Fibroblast of skin of right quadriceps (primary cell): ENCODE measurements at places on chromosomes 3 and 15.

DNA sequence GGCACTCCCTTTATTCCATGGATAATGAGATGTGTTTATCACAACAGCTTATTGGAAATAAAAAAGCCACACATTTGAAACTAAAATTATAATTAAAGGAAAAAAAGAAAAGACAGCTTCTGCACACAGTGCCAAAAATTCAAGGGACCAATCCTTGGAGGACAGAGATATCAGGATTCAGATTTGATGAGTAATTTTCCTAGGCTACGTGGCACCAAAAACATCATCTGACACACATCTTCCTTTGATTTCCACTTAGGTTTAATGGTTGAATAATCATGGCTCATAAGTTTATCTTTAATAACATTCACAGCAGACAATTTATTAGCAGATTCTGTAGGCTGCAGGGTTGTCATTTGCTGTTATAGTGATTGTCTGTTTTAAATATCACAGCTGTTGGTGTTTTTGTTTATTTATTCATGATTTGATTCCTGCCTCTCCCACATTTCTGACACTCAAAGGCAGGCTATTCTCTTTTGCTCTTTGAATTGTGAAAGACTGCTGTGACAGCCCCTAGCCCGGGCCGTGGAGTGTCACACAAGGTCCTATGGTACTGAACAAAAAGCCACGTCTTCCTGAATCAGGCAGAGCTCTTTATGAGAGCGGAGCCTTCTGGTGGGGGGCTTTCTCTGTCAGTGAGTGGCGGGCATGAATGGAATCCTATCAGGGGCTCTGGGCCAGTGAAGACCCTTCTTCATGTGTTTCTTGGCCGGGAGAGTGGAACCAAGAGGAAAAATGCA is 708.5 kb downstream of the SQOR start:
- DNase-seq: no peak

DNA sequence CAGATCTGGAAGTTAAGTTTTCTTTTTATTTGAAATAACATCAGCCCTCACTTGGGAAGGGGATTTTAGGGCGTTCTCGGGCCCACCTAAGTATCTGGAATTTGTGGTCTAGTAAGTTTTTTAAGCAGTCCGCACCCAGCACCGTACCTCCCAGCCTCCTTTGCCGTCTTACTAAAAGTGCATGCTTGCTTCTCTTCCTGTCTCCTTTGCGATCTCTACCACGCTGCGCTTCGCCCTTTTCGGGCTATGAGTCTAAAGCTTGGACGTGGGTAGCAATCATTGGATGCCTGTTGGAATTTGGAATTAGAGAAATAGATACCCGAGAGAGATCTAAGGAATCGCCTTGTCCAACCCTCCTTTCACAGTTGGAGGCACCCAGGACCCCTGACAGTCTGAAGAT is 1.1 kb downstream of the THSD4 start:
- DNase-seq: peak; percentile 32

- DNase-seq: peak; percentile 65
Measured at GRCh38 chr15:69468241-69469121, 15.9 kb downstream of the RPLP1 start.

DNA sequence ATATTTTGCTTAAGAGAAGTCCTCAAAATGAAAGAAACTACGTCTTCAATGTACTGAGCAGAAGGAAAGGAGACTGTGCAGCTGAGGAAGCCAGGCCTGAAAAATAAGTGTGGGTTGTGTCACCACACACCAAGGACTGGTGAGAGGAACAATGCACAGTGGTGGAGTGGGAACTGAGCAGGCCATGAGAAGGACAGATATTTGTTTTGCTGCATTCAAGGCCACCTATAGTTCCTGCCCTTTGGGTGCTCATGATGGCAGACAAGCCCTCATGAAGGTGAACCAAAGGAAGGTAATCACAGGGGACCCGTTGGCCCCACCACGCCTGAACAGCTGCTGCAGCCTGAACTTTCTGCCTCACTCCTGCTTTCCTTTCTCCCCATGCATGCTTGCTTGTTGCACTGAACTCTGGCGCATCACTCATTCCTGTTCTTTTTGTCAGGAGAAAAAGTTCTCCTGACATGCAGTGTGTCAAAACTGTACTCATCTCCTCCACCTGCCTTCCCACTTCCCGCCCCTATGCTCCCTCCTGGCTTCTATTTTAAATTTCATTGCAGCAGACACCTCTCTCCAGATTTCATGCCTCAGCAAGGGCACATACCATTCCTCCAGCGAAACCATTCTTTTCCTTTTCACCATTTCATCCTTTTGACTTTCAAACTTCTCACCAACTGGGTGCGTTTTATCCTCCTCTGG is 2.2 kb upstream of the RNF7 start:
- no peak for DNase-seq

DNA sequence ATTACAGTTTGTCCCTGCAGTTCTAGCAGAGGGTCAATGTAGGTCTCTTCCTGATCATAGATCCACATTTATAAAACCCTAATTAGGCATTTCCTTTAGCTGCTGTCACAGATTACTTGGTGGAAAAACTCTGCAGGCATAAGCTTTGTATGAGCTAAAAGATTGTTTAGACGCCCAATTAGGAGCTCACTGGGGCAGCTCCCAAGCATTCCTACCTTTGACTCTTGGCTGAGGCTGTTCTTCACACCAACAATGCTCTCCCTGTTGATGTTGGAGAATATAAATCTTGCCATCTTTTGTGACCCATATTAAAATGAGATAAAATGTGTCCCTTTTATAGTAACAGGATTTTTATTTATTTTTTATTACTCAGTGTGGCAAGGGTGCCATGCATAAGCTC is 148.3 kb upstream of the TRIM42 start:
- no peak for DNase-seq

DNA sequence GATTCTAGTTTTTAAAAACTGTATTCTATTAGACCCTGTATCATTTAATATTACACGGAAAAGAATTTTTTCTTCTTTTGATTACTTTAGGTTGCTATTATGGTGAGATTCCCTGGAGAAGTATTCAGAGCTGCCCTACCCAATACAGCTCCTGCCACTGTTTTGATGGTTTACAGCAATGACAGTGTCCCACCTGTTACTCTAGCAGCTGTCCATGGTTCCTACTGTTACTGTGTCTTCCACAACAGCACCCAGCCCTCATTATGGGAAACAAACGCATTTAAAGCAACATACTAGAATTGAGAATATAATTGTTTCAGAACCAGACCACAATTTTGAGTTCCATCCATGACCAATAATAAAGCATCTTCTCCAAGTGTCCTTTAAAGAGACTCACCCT is 450.7 kb downstream of the SHQ1 start:
- no peak for DNase-seq

DNA sequence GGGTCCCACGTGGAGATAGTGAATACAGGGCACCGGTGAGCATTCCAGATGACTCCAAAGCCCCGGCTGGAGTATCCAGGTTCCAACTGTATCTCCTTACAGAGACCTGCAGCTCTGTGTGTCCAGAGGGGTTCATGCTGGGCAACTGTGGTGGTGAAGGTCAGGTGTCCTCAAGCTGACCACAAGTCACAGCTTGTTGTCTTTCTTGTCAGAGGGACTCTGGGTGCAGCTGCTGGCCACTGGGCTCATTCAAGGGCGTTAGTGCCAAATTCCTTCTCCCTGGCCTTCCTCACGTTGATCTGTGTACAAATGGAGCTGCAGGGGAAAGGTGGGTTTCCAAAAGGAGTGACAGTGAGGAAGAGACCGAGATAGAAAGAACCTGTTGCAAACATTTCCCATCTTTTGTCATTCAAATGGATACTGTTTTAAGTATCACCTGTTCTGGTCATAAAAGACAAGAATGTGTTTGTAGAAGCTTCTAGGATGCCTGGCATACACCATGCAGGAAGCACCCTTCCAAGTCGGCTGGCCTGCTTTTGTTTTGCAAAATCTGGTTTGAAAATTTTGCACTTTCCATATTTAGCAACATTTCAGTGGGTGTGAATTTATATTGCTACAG is 52.5 kb downstream of the CEMIP start:
- DNase-seq: no peak

DNA sequence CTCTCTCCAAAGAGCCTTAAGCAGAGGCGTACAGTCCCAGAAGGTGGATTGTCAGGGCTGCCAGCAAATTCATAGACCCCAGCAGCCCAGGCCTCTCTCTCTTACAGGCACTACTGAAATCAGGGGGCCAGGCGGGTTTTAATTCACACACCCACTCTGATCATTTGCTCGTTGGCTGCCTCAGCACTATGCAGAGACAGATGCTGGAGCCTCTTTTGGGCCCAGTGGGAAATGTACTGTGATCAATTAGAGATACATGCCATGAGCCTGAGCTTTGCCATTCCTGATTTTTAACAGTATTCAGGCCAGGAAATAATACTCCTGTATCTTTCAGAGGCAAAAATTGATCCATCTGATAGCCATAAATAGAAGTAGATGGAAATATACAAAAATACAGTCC is 53.0 kb downstream of the CMTM6 start:
- DNase-seq: no peak

DNA sequence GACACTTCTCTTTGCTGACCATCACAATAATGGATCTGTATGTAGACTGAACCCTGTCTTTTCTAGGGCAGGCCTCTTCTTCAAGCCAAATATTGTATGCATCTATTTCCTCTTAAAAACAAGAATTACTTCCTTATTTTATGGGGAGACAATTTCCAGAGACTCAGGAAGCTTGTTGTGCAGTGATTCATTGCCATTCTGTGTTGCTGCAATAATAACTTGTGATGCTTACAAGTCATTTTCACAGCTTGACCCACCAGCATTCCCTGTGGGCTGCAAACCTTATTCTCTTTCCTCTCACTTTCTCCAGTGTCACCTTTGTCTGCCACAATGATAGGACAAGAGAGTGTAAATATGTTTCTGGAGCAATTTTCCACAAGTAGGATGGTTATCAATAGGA is 276.7 kb upstream of the SGO1 start:
- no peak for DNase-seq

- DNase-seq: no peak
Measured at GRCh38 chr3:129360705-129361460, 67.6 kb downstream of the EFCAB12 start.

- no peak for DNase-seq
Measured at GRCh38 chr15:83709811-83710210, 55.9 kb downstream of the ADAMTSL3 start.

- DNase-seq: no peak
Measured at GRCh38 chr3:39216176-39216790, 23.9 kb upstream of the XIRP1 start.

DNA sequence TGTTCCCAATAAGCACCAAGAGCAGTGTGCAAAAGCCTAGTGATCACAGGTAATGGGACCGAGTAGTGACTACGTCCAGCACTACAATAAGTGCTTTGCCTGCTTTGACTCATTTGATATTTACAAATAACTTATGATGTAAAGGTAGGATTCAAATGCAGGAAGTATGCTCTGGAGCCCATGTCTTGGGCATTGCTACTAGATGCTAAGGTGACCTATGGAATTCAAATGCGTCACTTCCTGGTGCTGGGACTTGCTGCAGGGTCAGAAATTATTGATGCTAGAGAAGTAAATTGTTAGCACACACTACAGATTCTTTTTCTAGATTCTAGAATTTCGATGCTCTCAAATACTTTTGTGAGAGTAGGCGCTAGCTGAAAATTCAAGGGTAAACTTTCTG is 101.2 kb upstream of the TSC22D2 start:
- DNase-seq: no peak

GRCh38 chr3:14879211-14879874 is 60.6 kb downstream of the FGD5 start:
- peak; percentile 7 for DNase-seq

GRCh38 chr15:72086920-72087648 is 30.9 kb downstream of the MYO9A start:
- no peak for DNase-seq

- no peak for DNase-seq
Measured at GRCh38 chr3:99506-99905, 97.1 kb upstream of the CHL1 start.

DNA sequence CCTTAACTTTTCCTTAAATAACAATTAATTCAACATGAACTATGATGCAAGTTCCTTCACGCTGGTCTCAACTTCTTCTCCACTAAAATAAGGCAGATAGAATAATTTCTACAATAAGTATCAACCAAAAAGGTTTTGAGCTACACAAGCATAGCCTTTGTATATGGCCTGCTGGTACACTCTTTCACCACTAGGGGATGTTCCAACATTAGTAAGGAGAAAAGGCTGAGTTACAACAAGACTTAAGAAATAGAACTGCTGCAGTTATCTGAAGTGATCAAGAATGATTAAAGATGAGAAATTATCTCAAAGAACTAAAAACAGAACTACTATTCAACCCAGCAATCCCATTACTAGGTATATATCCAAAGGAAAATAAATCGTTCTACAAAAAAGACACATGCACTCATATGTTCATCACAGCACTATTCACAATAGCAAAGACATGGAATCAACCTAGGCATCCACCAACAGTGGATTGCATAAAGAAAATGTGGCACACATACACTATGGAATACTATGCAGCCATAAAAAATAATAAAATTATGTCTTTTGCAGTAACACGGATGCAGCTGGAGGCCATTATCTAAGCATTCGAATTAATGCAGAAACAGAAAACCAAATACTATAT is 14.4 kb downstream of the ATP13A3 start:
- peak; percentile 74 for DNase-seq

DNA sequence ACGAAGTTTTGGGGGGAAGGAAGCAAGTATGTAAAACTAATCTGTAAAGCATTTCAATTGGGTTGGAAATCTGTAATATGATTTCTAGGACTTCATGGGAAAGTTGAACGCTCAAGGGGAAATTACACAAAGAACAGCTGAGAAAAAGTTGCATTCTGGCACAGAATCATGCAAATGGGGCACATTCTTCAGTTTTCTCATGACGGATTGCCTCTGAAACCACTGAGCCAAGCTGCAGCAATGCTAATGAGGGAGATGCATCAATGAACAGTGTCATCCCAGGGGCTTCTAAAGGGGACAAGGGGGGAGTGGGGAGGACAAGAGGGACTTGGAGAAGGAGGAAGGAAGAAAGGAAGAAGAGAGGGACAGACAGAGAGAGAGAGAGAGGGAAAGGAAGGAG is 291.4 kb upstream of the ATP11B start:
- no peak for DNase-seq

GRCh38 chr3:64221571-64222257 is 3.6 kb downstream of the PRICKLE2 start:
- no peak for DNase-seq

DNA sequence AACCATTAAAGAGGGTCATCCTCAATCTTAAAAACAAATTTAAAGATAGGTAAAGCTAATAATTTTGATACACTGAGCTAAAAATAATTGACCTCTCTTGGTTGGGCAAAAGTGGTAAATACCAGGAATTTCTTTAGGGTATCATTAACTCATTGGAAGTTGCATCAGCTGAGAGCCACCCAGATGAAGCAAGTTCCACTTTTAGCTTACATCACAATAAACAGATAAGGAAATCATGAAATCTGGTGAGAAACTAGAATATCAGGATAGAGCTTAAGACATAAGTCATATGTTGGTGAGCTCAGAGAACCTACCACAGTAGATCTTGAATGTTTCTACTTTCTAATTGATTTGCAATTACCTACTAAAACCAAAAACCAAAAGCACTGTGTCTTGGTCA is 97.4 kb upstream of the SLC2A2 start:
- DNase-seq: no peak

- no peak for DNase-seq
Measured at GRCh38 chr3:122063908-122064307, 8.7 kb downstream of the CD86 start.

GRCh38 chr3:59818033-59818918 is 768.5 kb upstream of the CFAP20DC start:
- peak; percentile 96 for DNase-seq
